Dermis blood vessel endothelial cell (primary cell): ENCODE measurements at places on chromosomes 2 and 18. TPM values are rescaled to one million over a fixed set of nuclear protein-coding genes. Genes with fewer than 3 reads are reported as not detected.

The SP5 gene
- not detected in 2 replicates for total RNA-seq

The SPOPL gene
- 17.9 and 20.2 TPM in 2 replicates for total RNA-seq

GRCh38 chr18:32446780-32447179 is 23.9 kb downstream of the GAREM1 start:
- DNase-seq, result no peak

- DNase-seq, result peak; percentile 9
Observed at GRCh38 chr2:144943293-144943941, 423.5 kb upstream of the ZEB2 start.

DNA sequence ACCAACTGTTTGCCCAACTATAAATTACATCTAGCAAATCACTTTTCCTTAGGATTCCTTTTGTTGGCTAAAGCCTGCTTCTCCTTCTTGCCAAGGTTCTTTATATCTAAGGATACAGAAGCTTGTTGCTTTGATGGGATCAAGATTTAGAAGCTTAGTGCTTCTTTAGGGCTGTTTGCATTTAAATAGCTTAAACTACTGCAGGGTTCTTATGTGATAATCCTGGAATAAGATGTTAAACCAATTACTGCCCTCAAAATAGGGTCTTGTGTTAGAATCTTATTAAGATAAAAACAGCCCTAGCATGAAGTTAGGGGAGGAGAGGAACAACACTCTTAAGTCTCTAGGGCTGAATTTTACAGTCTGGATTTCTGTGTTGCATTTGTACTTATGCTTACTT is 64.2 kb downstream of the KIF5C start:
- DNase-seq, result no peak

GRCh38 chr2:122737429-122738077 is 982.1 kb downstream of the TSN start:
- peak; percentile 58 for DNase-seq

- no peak for DNase-seq
Observed at GRCh38 chr2:150207979-150208378, 279.5 kb downstream of the RND3 start.

GRCh38 chr2:82650038-82650437 is 1809.0 kb downstream of the SUCLG1 start:
- no peak for DNase-seq

The COL4A4 gene
- total RNA-seq, result 0.05 and 0.17 TPM in 2 replicates

The COLEC12 gene
- 45.1 and 64.2 TPM in 2 replicates for total RNA-seq

DNA sequence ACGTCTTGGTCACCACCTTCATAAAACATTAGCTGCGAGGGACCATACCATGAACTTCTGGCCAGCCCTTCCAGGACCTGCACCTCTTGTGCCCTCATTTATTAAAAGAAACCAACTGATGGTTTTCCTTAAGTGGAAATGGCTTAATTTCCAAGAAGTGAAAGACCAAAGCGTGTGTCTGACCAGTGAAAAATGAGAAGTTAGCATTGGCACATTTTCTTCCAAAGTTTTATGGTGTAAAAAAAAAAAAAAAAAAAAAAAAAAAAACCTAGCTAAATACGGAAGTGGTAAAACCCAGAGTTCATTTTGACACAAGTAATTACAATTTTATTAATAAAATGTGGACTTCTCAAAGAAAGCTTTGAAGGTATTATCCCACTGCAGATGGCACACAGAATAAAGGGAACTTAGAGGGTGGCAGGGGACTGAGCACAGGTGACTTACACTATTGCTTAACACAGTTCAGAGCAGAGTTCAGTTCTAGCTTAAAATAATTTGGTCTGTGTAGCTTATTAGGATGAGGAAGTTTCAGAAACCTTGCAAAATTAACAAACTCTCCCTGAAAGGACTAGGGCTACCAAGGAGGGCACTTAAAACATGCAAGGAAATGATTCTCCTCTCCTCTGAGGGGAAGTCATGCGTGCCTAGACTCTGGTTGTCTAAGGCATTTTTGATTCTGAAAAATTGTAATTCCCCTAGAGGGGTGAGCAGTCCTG is 42.2 kb upstream of the EPG5 start:
- no peak for DNase-seq

- DNase-seq, result no peak
Observed at GRCh38 chr2:27736890-27737204, 34.7 kb upstream of the MRPL33 start.

DNA sequence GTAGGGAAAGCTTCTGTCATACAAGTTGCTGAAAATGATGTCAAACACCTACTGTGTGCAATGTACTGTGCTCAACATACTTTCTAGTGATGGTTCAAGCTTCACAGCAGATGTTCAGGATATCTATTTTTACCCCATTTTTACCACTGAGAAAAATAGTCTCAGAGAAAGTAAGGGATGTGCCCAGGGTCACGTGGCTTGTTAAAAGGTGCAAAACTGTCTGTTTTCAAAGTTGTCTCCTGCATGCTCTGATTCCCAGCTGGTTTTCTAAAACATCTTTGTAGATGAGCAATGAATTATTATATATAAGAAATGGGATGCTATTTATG is 145.5 kb upstream of the LHCGR start:
- DNase-seq, result no peak

DNA sequence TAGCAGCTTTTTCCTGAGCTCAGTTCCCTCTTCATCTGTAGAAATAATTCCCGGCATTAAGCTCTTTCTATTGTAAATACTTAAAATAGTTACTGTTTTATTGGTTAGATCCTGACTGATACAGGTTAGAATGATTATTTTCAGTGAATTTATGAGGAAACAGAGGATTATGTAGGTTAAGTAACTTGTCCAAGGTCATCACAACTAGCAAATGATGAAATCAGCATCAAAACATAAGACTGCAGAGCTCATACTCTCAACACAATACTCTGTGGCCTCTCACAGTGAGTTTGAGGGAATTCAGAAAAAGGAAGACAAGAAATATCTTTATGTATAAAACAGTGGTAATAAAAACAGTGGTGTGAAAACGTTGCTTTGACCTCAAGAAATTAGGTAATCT is 113.2 kb upstream of the DLX2 start:
- no peak for DNase-seq

DNA sequence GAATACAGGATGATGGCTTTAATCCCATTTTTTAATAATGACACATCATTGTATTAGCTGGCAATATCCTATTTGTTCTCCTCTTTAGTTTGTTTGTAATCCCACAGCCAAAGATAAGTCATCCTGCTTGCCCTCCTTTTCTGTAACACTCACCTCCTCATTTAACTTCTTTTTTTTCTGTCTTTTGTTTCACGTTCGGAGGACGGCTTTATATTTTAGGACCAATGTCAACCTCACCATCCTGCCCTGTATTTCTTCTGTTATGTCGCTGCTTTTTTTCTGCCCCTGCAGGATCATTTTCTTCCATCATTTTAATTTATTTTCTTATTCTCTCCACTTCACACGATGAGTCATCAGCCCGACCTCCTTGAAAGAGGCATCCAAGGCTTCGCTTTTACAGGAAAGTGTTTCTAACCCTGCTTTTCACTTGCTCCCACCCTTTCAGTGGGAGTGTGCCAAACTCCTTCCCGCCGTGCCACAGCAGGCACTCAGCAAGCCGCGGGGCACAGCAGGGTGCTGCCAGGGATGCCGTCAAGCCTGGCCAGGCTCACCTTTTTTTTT is 11.4 kb downstream of the RAB31 start:
- peak; percentile 67 for DNase-seq
